ENCODE measurements at places on chromosomes 11 and 22.

GRCh38 chr11:111376181-111376871 is 2.7 kb downstream of the POU2AF1 start:
- no peak for DNase-seq

DNA sequence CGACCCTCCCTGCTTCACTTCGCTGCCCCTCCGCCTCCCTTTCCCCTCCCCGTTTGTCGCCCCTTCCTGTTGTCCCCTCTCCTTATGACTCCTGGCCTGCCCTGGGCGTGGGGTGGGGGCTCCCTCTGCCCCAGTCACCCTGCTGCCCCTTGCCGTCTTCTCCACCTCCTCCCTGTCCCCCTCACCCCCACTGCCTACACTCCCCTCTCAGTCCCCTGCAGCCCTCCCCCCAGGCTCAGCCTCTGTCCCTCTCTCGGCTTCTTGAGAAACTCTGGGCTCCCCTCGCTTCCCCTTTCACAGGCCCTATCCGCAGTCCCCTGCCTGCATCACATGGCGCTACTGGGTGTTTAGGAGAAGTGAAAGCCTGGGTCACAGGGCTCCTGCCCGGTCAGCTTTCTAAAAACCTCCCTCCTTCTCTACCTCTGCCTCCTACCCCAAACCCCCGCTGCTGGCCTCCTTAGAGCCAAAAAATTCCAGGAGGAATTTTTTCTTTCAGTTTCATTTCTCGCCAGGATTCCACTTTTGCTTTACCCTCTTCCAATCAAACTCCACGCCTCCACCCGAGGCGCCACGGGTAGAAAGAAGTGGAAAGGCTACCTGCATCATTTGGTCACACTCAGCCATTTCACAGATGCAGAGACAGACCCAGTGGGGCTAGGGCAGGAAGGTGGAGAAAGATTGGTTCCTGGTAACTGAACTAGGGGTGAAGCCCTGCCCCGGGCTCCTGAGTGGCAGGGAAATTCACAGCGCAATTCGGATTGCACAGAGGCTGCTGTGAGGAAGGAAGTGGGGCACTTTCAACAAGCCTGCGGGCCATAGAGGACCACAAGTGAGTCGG is at the start of gene SLC15A3:
Gene SLC15A3, minus strand, starts transcription at position 273 of the 838 bp plus-strand sequence. CDS start 625 bp downstream, outside the sequence.
- no peak for DNase-seq

GRCh38 chr22:49887702-49888101 is 30.5 kb downstream of the ALG12 start:
- DNase-seq, result no peak

DNA sequence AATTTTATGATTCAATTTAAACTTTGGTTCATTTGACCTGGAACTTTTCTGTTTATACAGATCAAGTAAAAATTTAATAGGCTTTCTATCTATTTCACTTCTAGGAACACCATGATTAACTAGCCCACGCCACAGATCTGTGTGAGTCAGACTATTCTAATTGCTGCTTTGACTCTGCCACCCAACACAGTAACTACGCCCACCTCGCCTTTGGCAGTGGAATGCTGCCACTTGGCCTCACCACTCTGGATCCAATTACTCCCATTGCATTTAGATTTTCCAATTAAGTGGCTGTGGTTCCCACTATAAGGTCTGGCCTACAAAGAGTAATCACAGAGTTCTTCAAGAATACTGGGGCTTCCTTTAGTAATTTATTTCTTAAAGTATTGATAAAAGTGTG is 46.6 kb upstream of the LIN7C start:
- DNase-seq, result no peak

GRCh38 chr11:46457659-46458424 is 66.3 kb upstream of the CHRM4 start:
- no peak for DNase-seq

- no peak for DNase-seq
Observed at GRCh38 chr22:34950489-34950888, 115.5 kb upstream of the ISX start.

DNA sequence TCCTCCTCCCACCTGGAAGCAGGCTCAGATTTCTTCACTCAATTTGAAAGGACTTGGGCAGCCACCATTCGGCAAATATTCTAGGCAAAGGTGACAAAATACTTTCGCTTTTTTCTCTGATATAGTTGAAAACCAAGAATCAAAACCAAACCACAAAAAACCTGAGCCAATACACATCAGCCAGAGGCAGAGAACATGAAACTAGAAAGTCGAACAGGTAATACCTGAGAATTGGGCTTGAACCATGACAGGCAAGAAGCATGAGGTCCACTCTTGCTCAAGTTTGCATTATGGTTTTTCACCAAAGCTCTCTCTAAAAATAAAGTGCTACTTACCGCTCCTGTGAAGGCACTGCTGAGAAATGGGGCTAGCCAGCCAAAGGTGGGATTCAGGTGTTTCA is 26.2 kb upstream of the LDLRAD3 start:
- DNase-seq, result no peak

DNA sequence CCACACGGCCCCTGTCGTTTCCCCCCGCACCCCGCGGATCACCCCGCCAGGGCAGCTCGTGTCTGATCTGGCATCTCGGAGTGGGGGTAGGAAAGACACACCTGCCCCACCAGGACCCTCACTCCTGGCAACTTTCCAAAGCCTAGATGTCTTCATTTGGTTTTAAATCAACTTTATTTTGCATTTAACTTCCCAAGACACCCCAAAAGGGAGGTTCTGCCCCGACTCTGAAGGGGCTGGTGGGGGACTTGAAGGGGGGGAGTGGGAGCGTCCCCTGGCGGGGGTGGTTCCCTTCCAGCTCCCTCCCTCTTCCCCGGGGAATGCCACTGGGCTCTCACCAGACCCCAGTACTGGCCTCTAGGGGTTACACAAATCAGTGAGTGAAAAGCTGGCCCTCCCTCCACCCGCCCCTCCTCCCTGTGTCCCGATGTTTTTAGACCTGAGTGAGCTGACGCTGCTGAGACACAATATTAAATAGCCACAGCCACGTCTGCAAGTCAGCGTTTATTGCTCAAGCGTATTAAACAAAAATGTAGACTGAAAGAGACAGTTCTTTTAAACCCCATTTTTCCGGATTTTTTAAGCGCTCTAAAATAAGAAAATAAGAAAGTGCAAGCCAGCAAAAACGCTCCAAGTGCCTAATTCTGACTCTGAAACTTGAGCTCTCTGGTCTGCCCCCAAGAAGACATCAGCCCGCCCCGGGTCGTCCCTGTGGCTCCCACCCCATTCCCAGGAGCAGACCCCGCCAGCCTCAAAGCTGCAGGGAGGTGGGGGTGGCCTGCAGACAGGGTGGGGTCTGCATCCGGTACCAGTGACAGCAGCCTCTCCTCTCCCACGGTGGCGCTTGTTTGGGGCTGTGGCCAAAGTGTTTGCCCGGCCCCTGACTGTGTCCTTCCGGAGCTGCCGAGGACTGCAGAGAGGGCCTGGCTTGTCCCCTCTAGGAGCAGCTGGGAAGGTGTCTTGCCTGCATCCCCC is 1.1 kb upstream of the TTLL8 start:
- DNase-seq, result no peak

All from NCI-H1105 treated with DMSO at 0.1 percent for 48 hours (cell line).